ENCODE measurements at places on chromosomes 1 and 21.

DNA sequence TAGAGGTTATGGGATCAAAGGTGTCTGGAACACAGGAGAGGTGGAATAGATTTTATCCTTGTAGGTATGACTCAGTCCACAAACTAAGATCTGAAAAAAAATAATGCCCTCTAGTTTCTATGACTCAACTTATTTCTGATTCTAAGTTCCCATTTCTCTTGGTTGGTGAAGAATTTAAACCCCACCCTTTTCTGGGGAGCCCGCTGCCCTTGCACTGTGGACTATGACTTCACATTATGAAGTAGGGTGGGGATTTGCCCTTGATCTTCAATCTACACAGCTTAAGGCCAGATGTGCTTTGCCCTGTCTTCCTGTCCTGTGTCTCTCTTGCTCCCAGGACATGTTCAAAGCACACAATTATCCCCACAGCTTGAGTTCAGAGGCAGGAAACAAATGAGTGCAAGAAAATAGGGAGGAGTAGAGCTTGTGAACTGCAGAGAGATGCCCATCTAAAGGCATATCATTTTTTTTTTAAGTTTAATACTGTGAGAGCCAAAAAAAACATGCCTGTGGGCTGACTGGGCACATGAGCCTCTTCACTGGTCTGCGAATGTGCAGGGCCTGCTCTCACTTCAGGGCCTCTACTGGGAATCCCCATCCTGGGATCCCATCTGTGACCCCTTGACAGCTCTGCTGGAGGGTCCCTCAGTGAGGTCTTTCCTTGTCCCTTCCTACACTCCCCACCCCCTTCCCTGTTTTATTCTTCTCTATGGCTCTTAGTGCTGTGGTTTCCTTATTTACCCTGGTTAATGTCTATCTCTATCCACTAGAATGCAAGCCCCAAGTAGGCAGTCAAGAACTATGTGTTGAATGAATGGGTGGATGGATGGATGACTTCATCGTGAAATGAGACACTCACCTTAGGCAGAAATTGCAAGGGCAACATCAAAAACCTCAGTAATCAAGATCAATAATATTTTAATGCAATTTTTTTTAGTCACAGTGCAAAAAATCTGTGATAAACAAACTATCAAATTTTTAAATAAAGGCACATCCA is 61.5 kb downstream of the CD58 start:
- peak; percentile 13 for DNase-seq

DNA sequence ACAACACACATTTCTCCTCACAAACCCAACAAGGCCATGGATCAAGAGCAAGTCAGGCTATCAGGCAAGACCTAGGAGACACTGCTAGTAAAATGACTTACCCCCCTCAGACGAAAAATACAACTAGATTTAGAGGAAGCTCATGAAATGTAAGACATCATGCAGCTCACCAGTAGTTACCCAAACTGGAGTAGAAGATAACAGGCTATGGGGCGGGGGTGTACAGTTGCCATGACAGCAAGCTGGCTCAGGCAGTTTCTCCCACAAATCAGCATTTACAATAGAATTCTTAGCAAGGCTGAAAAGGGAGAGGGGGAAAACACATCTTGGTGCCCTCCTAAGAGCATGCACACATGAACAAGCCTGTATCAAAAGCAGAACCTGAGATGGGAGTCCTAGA is 13.9 kb downstream of the TPM3 start:
- no peak for DNase-seq

DNA sequence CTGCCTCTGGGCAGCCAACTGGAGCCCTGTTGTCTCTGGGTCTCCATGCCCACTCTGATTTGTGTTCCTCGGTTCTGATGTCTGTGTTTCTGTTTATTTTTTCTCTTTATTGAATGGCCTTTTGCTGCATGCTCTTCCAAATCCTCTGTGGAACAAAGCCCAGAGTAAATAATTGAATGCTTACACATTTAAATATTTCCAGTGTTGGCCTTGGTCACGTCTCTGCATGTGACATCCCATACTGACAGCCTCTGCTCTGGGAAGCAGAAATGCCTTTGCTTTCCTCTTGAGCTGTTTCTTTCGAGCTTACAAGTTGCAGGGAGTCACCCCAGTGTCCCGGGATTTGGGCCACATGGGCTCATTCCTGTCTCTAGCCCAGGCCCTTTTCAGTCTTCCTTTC is 267.9 kb downstream of the PTPRU start:
- DNase-seq = no peak

DNA sequence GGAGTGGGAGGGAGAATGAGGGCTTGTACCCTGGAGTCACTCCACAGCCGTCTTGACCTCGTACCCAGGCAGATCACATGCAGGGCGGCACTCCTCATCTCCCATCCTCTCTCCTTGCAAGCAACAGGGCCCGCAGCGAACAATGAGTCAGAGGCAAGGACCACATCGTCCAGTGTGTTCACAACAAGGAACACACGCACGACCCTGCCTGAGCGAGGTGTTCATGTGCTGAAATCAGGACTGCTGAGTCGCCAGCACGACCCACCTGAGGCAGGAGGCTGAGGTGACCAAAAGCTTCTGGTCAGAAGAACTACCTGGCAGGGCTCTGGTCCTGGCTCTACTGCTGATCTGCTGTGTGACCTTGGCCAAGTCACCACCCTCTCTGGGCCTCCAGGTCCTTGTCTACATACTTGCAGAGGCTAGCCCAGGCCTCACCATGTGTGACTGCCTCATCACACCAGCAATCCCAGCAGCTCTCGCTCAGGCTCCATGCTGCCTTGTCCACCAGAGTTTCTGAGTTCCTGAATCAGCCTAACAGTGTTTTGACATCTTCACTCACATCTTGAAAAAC is 78.0 kb downstream of the SSBP3 start:
- DNase-seq = no peak

DNA sequence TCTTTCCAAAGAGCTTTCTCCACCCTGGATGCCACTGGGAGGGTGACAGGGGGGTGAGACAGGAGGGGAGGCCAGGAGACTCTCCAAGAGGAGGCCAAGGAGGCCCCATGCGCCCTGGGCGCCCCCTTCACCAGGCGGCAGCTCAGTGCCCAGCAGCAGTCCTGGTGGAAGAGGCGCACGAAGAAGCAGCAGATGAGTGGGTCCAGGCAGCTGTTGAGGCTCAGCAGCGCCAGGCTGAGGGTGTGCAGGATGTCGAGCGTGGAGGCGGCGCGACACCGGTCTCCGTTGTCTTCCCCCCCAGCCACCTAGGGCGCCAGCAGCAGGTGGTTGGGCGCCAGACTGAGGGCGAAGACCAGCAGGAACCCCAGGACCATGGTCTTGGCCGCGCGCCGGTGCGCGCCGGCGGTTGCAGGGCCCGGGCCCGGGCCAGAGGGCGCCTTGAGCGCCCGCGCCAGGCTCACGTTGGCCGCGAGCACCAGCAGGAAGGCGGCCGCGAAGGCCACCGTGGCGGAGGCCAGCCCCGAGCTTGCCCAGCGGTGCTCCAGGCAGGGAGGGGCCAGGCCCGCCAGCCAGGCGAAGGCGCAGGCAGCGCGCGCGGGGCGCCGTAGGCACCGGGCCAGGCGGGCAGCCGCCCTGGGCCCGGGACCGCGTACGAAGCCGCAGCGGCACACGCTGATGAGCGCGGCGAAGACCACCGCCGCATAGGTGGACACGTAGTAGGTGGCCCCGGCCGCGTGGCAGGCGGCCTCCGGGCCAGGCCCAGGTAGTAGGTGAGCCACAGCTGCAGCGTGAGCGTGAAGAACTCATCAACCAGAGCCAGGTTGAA is 8.6 kb downstream of the TMEM35B start:
- DNase-seq = no peak

DNA sequence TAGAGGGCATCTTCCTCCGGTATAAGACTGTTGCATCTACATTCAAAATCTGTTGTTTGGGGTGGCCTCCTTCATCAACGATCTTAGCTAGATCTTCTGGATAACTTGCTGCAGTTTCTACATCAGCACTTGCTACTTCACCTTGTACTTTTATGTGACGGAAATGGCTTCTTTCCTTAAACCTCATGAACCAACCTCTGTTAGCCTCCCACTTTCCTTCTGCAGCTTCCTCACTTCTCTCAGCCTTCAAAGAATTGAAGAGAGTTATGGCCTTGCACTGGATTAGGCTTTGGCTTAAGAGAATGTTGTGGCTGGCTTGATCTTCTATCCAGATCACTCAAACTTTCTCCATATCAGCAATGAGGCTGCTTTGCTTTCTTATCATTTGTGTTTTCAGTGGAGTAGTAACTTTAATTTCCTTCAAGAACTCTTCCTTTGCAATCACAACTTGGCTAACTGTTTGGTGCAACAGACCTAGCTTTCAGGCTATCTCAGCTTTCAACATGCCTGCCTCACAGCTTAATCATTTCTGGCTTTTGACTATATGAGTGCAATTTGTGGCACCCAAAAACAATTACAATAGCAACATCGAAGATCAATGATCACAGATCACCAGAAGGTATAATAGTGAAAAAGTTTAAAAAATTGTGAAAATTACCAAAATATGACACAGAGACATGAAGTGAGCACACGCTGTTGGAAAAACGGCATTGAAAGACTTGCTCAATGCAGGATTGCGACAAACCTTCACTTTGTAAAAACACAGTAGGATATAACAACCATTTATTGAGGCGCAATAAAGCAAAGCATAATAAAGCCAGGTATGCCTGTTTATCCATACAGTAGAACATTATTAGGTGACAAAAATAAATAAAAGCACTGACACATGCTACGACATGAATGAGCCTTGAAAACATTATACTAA is 56.7 kb upstream of the GFI1 start:
- no peak for DNase-seq

DNA sequence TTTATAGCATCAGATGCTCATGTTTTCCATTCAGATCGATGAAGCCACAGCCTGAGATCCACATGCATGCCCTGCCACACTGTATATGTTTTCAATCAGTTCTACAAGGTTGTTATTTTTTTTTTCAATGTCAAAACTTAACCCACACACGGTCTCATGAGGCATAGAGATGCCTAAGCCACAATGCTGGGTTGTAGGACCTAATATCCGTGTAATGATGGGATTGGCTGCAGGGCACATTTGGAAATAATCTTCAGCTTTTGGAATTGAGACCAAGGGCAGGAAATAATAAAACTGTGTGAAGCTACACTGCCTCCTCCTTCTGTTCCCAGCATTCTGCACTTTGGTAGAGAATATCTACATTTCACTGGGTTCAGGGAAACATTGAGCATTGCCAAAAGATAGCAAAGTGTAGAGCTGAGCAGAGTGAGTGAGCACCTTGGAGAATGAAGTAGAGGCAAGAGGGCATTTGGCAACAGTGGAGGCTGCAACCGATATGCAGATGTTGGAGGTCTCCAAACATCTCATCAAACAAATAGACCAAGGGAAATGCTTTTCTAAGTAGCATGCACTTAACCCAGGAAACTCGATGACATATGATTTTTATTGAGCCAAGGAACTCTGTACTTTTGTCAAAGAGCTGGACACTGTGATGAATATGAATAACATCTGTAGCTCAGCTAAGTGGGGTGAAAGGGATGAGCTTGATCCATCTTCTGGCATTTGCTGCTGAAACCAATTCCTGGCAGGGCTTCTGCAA is 176.7 kb downstream of the LYPLAL1 start:
- no peak for DNase-seq

GRCh38 chr21:38645282-38645681 is 147.0 kb upstream of the ERG start:
- no peak for DNase-seq

GRCh38 chr1:212513586-212513985 is 80.9 kb downstream of the NENF start:
- DNase-seq = no peak

DNA sequence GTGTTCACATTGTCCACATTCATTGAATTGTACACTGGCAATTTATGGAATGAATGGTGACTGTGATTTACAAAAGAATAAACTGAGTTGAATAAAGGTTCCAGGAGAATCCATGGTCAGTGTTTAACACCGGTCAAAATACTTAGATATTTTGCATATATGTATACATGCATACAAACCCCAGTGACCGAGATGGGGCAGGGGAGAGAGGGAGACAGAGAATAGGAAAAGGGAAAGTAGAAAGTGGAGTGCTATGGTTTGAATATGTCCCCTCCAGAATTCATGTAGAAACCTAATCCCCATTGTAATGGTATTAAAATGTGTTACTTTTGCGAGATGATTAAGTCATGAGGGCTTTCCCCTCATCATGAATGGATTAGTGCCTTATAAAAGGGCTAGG is 154.4 kb downstream of the TTLL7 start:
- no peak for DNase-seq

DNA sequence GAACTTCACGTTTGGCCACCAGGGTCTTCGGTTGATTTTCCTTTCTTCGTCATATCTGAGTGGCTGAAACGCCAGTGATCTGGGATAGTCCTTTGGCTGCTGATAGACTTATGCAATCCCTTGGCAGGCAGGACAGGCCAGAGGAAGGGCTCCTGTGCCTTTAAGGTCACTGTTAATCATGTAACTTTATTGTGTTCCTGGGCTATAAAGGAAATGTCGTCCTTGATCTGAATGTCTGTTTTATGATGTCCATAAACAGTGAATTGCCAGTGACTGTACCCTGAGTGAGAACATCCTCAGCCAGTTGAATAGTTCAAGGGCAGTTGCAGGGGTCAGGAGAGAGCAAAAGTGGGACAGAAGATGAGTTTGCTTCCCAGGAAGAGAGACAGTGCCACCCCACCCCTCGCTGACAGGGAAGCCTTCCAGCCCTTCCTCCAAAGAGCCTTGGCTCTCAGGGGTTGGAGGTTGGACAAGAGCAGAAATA is 68.0 kb downstream of the PDE9A start:
- no peak for DNase-seq

DNA sequence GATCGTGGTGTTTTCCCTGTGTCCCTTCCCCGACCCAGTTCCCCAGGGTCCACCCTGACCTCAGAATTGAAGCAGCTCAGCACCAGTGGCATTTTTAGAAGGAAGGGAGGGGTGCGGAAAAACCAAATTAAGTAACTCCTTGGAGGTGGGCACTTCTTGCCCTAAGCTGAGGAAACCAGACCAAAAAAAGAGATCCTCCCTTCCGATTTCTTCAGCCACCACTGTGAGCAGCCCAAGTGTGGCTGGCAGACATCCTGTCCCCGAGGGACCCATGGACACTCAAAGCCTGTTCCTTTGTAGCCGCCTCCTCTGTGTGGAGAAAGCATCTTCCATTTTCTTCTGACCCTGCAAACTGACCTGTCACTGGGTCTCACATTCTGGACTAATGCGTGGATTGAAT is 31.3 kb downstream of the KIRREL1 start:
- DNase-seq = no peak

DNA sequence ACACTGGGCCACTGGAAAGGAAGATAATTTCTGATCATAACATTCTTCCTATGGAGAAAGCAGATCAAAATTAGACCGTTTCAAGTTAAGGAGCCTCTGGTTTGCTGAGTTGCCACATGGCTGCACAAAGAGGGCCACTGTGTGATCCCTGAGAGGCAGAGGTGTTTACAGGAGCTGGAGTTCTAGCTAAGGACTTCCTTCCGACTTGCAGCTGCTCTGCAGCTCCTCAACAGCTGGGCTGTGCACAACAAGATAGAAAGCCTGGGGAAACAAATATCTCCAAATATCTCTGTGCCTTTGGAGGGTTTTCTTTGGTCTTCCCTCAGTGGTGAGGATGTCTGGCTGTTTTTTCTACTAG is 26.8 kb downstream of the GADD45A start:
- DNase-seq = no peak

GRCh38 chr1:36304521-36304920 is 1.6 kb upstream of the SH3D21 start:
- no peak for DNase-seq

- DNase-seq = no peak
Observed at GRCh38 chr1:240151136-240151735, 59.6 kb downstream of the FMN2 start.

GRCh38 chr1:67948151-67949080 is 102.0 kb downstream of the DIRAS3 start:
- no peak for DNase-seq

- peak; percentile 89 for DNase-seq
Observed at GRCh38 chr1:154183046-154183915, 8.6 kb downstream of the TPM3 start.
